Stimulated activated CD8-positive, alpha-beta memory T cell treated with anti-CD3 and anti-CD28 coated beads, Interleukin-7, amount 100 ng/mL, for 1 hour (primary cell): ENCODE measurements at places on chromosomes 11 and 22.

DNA sequence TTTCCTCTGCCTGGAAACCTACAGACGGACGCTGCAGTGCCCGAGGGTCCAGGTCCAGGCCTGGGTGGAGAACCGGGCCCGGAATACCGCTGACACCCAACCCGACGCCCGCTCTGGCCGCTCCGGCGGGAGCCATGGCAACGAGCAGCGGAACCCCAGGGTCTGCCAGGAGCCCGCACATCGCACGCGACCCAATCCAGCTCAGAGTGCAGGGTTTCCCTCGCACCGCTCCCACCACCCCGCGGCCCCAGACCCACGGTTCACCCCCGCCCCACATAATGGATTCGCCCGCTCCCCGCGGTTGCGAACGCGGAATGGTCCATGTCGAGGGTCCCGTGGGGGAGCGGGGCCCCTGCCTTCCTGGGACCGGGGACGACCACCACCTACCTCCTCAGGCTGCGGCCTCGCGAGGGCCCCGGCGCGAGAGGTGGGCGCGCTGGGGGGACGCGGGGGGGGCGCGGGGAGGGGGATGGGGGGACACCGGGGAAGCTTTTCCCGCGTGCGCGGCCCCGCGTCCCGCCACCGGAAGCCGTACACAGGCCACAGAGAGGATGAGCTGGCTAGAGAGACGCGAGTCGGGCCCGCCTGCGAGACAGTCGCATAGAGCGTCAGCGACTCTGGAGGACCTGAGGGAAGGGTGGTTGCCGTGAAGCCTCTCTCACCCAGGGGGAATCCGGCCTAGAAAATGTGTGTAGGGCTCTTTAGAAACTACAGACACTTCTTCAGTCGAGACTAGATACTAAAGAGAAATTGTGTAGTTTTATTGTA is at the start of gene SSRP1:
Gene SSRP1, minus strand, starts transcription at position 550 of the 768 bp plus-strand sequence. CDS start 771 bp downstream, outside the sequence.
- DNase-seq, result peak; percentile 67

- no peak for DNase-seq
Observed at GRCh38 chr11:112455791-112456190, 195.1 kb upstream of the PLET1 start.

DNA sequence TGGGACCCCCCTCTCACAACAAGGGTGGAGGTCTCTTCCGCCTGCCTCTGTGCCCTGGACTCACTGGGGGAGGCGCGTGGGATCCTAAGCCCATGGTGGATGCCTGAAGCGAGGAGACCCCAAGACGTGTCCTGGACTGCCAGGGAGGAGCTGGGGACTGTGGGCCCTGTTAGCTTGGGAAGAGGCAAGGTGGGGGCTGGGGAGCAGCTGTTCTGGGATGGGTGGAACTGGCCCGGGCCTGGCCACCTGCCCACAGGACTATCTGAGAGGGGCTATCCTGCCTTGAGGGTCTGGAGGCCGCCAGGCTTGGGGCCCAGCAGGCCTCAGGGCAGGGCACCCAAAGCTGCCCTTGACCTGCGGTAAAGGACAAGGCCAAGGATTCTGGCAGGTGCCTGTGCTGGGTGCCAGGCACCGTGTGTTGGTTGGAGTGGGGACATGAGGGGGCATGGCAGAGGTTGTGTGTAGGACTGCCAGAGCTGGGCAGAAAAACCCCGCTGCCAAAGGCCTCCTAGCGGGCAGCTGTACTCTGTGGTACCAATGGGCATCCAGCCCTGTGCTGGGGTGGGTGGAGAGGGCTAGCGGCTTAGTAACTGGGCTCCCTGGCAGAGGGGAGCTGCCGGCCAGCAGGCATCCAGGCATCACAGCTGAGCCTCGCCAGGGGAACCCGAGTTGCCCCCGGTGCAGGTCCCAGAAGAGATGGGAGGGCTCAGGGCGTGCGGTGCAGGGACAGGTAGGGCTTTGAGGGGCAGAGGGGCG is 670 bp downstream of the LSP1 start:
- no peak for DNase-seq

DNA sequence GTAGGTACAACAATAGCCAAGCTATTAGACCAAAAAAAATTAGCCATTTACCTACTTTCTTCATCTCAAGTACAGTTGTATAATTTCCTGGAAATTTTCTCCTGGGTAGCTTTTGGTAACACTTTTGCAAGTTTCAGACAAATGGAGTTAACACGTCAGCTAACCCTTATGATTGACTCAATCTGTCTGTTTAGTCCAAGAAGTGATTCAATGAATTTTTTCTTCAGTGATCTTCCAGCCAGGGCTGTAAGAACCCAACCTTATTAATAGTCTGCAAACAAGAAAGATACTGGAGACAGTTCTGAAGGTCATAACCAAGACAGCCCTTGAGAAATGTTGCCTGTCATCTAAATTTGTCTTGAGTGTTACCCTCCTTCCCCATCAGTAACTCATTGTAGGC is 30.1 kb upstream of the FIBIN start:
- no peak for DNase-seq

DNA sequence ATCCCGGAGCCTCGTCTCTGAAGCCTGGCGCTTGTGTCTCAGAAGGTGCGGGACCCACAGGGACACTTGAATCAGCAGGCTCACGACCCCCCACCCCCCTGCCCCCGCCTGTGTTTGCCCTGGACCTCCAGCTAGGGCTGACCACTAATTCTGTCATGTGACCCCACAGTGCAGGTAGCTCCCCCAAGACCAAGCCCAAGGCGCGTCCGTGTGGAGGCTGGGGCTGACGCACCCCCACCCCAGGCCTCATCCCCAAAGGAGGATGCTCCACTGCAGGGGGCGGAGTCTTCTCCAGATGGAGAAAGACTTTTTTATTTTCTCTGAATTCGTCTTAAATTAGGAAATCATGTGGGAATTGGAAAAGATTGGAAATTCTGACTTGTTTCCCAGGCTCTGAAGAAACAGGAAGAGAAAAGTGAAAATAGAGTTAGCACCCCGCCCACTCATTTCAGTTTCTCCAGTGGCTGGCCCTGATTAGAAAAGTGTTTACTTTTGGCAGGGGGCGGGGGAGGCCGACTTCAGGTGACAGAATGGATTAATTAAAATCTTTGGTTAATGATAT is 1.0 kb upstream of the RELA start:
- DNase-seq, result no peak

GRCh38 chr22:48863965-48864528 is 963.6 kb downstream of the BRD1 start:
- no peak for DNase-seq

DNA sequence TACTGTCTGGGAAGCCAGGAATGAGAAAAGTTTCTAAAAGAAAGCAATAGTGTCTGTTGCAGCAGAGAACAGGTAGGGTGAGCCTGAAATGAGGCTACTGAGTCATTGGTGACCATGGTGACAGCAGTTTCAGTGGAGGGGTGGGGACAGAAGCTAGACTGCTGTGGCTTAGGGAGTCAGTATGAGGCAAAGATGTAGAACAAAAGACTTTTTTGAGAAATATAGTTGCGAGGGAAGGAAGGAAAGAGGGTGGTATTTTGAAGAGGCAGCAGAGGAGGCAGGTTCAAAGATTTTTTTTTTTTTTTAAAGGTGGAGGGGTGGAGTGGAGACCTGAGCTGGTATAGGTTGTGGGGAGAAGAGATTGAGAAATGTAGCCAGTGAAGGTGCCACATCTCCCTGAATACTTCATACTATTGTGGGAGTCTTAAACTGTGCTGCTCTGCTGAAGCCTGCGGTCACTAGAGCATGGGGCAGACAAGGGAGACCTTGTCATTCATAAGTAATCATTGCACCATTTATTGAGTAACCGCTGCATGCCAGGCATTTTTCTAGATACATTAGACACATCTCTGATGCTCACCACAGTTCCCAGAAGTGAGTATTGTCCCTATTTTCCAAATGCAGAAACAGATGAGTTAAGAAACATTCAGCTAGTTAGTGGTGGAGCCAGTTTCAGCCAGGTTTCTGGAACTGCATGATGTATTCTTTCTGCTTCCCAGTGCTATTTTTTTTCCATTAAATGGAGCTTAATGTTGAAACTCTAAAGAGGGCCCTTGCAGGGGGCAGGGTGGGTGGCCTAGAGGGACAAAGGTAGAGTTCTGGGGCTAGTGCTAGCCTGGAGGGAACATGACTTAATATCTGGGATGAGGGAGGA is 49.9 kb downstream of the STIM1 start:
- DNase-seq, result peak; percentile 30

DNA sequence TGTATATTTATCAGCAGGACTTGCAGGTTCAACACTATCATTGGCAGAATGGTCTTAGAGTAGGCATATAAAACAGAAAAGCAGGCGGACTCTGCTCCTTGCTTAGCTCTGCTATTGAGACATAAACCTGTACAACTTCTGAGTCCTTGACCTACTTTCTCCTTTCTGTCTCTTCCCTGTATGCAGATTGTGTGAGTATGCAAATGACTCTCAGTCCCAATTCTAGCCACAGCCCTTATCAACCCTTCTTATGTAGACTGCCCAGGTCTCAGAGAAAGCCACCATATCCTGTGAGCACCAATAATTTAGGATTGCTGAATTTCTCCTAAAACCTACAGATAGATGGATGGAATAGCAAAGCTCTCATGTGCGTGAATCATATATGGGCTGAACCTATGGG is 367.6 kb upstream of the DDI1 start:
- DNase-seq, result no peak

GRCh38 chr11:117900121-117900648 is 23.7 kb upstream of the FXYD6 start:
- DNase-seq, result no peak

- no peak for DNase-seq
Observed at GRCh38 chr11:33256813-33257159, 395 bp upstream of the HIPK3 start.

GRCh38 chr11:95917193-95918036 is 6.5 kb downstream of the MTMR2 start:
- no peak for DNase-seq

DNA sequence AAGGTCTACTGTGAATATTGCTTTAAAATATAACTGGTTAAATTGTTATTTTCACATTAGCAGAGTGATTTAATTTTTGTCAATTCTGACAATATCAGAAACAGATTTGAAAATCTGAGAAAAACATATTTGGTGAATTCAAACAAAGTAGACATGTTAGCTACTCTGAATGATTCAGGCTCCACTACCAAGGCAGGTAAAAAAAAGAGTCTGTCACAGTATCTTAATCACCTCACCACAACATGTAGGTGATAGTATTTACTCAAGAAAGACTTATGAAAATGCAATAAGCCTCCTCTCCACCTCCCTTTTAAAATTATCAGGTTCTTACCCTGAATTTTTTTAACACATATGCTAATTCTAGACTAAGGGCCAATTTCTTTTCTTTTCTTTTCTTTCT is 42.6 kb downstream of the DDI1 start:
- no peak for DNase-seq

- DNase-seq, result peak; percentile 32
Observed at GRCh38 chr11:66126808-66127555, 56.9 kb downstream of the PACS1 start.

DNA sequence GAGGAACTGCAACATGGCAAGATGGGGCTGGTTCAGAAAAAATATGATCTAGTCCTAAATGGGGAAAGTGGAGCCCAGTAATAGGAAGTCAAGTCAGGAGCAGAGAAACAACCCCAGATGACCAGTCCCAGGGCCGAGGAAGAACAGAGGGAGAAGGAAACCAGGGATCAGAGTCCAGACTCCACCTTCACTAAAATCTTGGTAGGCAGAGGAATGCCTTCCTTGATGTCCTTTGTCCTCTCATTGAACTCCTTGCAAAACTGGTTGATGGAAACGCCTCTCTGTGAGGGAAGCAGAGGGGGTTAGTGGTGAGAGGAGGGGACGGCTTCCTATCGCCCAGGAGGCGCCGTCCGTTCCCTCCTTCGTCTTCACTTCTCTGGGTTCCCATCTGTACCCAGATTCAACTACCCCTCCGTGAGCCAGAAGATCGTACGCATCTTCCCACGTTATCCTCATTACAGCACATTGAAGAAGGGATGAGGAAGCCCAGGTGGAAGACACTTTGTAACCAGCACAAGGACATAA is 607 bp downstream of the MRPL11 start:
- DNase-seq, result no peak

- DNase-seq, result no peak
Observed at GRCh38 chr11:16805938-16806337, 67.5 kb downstream of the C11orf58 start.

DNA sequence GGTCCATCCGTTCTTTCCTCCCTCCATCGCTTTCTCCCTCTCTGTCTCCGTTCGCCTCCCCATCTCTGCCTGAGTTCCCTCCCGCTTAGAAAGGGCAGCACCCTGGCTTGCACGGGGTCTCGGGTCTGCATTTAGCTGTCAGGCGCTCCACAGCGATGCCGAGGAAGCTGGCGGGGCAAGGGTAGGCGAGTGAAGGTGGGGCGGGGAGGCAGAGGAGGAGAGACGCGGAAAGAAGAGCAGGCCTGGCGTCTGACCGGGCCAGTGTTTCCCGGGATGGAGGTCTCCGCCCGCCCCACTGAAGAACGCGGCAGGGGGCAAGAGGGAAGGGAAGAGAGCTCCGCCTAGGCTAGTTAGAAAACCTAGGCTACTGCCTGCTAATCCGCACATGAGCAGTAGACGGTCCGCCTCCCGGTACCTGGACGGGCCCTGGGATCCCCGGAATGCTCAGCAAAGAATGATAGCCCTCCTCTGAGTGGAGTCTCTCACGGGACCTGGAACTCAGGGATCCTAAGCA is 3922.5 kb upstream of the OR11H1 start:
- DNase-seq, result no peak

DNA sequence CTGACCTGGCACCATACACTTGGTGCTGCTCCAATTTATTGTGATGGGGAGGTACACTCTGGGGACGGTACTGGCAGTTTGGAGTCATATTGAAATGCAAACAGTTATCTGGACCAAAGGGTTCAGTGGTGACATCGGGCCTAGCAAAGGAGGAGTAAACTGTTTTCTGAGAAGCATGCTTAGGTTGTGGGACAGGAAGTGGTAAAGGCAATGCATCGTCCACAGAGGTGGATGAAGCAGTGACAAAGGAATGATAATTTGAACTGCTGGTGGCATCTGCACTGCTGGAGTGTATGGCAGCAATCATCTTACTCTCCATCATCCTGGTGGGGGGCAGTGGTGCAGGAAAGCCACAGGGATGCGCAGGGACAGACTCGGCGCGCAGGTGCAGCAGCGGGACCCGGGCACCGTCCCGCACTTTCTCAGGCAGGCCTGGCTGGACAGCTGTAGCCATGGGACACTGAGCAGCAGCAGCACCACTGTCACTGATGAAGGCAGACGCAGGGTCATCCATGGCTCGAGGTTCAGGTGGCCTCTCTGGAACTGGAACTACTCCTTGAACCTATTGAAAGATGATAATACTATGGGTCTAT is 28.0 kb upstream of the TP53AIP1 start:
- DNase-seq, result no peak

- no peak for DNase-seq
Observed at GRCh38 chr11:69563946-69564775, 76.8 kb upstream of the CCND1 start.

DNA sequence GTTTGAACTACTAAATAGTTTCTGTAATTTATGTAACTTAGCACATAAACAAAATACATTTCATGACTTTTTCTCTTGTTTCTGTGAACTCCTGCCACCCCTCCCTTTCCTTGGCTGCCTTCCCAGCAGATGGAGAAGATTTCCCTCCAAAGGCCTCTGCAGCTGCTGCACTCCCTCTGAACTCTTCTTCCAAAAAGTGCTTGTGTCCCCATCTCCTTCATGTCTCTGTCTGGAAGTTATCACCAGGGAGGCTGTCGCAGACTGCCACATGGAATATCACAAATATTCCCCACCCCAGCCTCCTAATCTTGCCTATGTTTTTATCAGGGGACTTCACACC is 1068.3 kb downstream of the OPCML start:
- no peak for DNase-seq

GRCh38 chr11:67167719-67168118 is 48.7 kb downstream of the KDM2A start:
- no peak for DNase-seq
